ENCODE measurements at places on chromosomes 3 and 15.

DNA sequence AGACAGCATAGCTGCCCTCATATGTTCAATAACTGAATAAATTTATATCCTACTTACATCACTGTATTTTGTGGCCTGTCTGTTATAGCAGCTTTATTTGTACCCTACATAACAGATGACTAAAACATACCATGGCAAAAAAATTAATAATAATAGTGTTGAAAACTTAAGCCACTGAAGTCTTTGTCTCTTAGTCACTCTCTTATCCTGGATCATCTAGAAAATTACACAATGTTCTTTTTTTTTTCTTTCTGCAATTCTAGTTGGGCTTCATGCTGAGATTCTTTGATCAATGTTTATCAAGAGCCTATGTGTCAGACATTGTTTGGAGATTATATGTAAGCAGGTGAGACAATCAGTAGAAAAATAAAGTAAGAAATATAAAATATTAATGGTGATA is 519.3 kb upstream of the ARPP21 start:
- DNase-seq: no peak

DNA sequence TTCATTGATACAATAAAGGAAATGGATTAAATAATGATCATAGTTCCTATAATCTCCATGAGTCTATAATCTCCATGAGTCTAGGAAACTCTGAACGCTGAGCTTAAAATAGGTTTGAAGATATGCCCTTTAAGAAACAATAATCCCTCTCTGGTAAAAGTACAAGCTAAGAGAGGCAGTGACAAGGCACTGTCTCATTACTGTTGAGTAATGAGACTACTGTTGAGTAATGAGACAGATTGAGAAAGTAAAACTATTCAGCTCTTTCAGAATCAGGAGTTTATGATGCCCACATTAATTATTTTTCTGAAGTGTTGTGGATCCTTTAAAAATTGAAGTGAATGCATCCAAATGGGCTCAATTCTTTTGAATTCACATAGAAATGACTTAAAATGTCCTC is 235.5 kb upstream of the THRB start:
- no peak for DNase-seq

DNA sequence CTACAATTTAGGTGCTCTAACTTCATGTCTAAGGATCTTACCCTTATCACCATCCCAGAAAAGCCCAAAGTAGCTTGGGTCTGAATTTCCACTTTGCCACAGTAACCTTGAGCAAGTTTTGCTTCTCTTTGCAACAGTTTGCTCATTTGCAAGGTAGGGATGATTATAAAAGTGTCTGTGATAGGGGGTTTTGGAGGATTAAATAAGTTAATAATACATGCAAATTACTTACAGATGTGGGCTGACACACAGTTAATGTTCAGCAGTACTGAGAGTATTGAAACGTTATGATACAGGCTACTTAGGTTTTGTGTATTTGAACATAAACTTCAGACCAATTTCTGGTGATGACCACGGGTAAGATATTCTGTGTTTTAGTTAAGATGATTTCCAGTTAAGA is 444.7 kb upstream of the TPRG1 start:
- DNase-seq: no peak

DNA sequence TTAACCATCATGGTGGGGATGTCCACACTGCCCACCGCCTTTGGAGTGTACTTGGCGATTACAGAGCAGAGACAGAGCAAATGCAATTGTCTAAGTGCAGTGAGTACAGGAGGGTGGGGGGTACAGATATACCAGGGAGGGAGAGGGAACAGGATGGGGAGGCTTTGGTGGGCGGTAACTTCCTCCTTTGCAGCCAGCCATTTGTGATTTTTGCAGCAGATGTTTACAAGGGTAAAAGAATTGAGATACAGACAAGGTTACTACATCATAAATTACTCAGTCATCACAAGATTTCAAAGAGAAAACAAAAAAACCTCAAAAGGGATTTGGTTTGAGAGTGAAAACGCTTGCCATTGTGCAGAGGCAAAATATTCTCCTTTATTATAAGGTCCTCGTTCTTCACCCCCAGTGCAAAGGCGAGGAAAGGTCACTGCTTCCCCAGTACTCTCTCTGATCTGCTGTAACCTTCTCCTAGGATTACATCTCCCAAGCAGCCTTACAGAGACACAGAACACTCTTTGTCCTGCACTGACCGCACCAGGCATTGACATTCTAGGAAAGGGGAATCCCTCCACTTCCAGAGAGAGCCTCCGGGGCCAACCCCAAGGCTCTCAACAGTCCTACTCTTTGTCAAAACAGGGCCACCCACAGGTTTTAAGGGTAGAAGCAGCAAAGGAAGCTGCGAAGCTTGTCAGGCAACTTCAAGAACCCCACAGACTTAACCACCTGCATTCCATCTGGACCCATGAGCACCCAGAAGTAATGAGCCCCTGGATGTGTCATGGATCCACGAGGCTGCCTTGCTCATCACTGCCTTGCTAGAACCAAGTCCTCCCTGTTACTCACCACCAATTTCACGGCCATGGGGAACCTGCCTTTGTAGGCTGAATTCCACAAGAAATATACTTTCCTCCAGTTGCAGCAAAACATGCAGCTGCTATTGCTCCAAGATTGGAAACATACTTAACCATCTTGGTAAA is 117.3 kb downstream of the ADAMTS17 start:
- DNase-seq: no peak

DNA sequence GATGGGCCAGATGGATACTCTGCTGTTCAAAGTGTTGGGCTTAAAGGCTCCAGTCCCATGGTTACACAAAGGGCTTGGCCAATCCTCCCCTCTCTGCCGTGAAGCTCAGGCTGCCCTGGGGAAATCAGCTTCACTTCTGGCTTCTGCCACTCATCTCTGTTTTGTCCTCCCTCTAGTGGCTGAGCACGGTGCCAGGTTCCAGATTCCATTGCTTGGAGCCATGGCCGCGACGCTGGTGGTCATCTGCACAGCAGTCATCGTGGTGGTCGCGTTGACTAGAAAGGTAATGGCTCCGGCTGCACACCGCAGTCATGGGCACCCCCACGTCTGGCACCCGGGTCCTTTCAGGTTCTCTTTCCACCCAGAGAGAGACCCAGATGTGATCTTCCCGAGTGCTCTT is 5.6 kb downstream of the TIGIT start:
- no peak for DNase-seq

GRCh38 chr3:71926262-71926600 is 141.3 kb upstream of the PROK2 start:
- peak; percentile 62 for DNase-seq

DNA sequence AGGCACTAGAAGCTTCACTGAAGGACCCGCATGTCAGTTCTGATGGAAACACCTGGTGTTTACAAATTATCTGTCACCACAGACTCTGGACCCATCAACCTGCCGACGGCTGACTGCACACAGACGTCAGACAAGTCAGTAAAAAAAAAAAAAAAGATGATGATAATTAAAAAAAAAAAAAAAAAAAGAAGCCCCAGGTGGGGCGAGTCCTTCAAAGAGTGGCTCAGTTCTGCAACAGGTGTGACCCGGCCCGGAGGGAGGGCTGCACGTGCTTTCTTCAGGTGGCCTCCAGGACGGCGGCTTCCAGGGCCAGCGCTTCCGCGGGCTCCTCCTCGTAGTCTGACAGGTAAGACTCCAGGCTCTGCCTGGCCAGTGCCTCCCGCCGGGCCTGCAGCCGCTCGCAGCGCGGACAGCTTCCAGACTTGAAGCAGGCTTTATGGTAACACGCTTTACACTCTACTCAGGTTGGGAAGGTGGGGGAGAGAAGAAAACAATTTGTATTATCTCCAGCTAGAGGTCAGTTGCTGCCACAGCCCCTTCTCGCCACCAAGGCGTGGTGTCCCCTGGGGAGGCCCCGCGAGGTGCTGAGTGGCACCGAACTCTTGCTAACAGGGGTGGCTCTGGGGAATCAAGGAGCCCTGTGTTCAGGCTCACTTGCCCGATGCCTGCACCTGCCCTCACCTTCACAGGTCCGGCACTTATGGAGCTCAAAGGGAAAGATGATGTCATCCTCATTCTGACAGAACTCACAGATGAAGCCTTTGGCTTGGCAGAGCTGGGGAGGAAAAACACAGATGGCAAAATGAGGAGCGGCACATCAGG is 61.8 kb downstream of the RUBCN start:
- no peak for DNase-seq

DNA sequence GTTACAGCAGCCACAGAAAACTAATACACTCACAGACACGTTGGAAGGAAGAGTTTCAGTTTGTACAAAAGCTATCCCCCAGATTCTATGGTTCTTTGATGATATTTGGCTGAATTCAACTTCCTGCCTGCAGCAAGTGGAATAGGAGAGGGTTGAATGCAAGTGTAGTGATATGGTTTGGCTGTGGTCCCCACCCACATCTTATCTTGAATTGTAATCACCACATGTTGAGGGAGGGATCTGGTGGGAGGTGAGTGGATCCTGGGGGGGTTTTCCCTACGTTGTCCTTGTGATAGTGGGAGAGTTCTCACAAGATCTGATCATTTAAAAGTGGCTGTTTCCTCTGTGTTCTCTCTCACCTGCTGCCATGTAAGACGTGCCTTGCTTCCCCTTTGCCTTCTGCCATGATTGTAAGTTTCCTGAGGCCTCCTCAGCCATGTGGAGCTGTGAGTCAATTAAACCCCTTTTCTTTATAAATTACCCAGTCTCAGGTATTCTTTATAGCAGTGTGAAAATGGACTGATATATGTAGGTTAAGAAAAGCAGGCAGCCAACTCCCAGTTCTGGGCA is 29.8 kb downstream of the NMNAT3 start:
- DNase-seq: no peak
